ENCODE measurements at places on chromosomes 3 and 15.

- no peak for DNase-seq
Observed at GRCh38 chr3:188266562-188267274, 112.8 kb downstream of the LPP start.

DNA sequence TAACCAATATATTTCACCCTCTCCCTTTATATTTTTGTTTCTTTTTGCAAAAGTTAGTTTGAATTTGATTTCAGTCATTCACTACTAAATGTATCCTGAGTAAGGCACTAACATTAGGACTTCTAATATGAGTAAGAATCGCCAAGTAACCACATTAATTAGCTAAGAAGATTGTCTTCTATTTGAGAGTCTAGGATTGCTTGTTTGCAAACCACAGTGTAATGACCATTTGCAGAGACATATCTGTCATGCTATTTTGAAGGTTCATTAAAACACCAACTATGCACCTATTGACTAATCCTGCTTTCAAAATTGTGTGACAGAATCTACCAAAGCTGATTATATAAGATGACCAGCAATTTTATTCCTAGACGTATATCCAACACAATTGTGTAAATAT is 5.3 kb upstream of the EID1 start:
- DNase-seq, result no peak

GRCh38 chr3:62722344-62722743 is 152.9 kb downstream of the CADPS start:
- DNase-seq, result no peak

DNA sequence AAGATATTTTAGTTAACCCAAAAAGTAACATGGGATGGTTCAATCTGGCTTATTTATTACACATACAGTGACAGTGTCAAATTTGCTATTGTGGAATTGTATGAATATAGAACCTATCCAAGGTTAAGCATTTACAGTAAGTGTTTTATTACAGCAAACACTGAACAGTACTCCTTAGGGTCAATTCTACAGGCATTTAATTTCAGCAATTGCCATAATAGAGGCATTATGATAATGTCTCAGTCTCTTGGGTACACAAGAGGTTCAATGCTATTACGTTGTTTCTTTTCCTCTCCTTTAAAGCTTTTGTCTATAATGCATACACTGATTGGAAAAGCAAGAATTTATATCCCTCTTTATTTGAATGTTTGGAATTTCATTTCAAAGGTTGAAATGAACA is 275.7 kb upstream of the NAALADL2 start:
- no peak for DNase-seq

- peak; percentile 74 for DNase-seq
Observed at GRCh38 chr15:99565049-99565298, 810 bp upstream of the MEF2A start.

DNA sequence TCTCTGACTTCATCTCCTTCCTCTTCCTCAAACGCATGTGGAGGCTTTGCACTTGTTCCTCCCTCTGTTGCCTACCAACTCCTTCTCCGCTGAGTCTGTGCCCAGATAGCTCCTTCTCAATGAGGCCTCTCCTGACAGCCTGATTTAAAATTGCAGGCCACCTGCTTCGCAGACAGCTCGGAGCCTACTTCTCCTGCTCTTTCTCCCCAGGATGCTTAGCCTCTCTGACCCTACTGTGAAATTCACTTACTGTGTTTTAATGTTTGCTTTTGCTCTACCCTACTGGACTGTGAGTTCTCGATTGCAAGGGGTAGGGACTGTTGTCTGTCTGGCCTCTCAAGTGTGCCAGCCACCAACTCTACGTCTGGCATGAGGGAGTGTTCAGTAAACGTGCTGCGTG is 83.4 kb downstream of the EEFSEC start:
- no peak for DNase-seq

GRCh38 chr3:87227835-87228144 is 681 bp downstream of the CHMP2B start:
- DNase-seq, result no peak

GRCh38 chr3:51886447-51886846 is 11.0 kb upstream of the IQCF5 start:
- no peak for DNase-seq

DNA sequence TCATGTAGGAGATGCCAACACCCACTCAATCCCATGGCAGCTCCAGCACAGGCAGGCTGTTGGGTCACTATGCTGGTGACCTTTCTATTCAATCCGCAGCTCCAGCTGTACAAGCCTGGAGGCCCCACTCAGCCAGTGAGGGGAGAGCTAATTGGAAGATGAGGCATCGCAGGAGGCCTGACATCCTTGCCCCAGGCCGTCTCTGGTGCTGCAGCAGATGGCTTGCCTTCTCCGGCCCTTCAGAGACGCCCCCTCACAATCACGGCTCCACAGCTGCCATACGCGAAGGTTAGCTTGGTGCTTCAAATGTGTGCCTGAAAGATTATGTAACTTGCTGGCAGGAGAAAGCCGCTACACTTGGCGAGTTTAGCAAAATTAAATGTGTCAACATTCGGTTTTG is 104.2 kb upstream of the CLSTN2 start:
- DNase-seq, result no peak
